Dermis blood vessel endothelial cell (primary cell): ENCODE measurements at places on chromosomes 4 and X.
A peak's percentile ranks its signal among the peaks of the same experiment; 100 is the strongest.

- no peak for DNase-seq
Measured at GRCh38 chr4:39823191-39823590, 125.3 kb downstream of the UBE2K start.

- DNase-seq = no peak
Measured at GRCh38 chr4:83821493-83821892, 285.6 kb downstream of the GPAT3 start.

DNA sequence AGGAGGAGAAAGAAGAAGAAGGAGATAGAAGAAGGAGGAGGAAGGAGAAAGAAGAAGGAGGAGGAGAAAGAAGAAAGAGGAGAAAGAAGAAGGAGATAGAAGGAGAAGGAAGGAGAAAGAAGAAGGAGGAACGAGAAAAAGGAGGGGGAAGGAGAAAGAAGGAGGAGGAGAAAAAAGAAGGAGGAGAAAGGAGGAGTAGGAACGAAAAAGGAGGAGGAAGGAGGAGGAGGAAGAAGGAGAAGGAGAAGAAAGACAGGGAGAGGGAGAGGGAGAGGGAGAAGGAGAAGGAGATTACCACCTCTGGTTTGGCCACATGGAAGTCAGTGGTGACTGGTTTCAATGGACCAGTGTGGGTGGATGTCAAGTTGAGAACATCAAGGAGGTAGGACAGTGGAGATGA is 50.0 kb upstream of the VEGFD start:
- no peak for DNase-seq

GRCh38 chr4:87015416-87015815 is 80.6 kb downstream of the AFF1 start:
- no peak for DNase-seq

- DNase-seq = no peak
Measured at GRCh38 chrX:55143621-55144020, 54.8 kb downstream of the PAGE2 start.

GRCh38 chr4:12586242-12587006 is 897.7 kb downstream of the RAB28 start:
- DNase-seq = no peak

DNA sequence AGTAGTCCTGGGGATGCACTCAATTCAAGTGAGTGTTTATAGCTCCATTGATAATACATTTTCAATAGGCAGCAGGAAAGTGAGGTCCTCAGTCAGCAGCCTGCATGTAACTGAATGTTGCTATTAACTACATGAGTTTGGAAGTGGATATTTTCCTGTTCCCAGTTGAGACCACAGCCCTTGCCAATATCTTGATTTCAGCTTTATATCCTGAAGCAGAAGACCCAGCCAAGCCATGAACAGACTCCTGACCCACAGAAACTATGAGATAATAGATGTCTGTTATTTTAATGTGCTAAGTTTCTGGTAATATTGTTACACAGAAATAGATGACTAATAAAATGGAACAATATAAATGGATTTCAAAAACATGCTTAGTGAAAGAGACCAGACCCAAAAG is 63.7 kb downstream of the VSIG4 start:
- no peak for DNase-seq

GRCh38 chr4:109177096-109177810 is 125.2 kb downstream of the COL25A1 start:
- no peak for DNase-seq

DNA sequence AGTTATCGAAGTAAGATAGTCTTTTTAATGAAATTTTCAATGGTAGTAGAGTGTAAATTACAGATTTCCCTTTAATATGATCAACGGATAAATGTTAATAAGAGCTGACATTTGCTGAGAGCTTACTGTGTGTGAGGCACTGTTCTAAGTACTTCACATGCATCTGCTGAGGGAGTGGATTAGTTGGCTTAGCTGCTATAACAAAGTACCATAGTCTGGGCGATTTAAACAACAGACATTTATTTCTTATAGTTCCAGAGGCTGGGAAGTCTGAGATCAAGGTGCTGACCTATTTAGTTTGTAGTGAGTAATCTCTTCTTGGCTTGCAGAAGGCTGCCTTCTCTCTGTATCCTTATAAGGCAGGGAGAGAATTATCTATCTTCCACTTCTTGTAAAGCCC is 174.3 kb downstream of the CEP135 start:
- DNase-seq = no peak

GRCh38 chr4:90840828-90841227 is 713.6 kb downstream of the CCSER1 start:
- DNase-seq = no peak

DNA sequence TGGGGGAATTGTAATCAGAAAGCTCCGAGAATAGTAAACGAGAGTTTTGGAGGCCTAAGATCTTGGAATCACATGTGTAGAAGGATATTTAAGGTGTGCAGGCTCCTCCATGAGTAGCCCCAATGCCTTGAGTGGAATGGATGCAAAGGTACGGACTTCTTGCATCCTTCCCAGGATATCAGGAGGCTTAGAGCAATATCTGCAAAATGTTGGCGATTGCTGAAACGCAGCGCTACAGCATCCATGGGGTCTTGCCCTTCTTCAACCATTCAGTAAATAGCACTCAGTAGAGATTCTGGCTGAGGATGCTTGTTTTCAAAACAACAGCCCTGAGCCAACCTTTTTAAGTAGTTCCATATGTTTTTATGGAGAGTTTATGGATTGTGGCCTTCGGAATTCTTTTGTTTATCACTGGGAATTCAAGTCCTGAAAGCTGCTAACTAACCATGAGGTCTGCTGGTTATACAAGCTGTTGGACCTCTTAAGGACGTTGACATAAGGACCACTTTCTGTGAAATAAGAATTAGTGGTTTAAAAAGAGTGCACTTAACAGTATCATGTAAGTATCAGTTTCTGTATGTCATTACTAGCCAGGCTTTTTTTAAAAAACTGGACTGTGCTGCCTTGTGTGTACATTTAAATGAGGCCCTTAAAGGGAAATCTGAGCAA is 228.8 kb upstream of the PGRMC2 start:
- DNase-seq = no peak

DNA sequence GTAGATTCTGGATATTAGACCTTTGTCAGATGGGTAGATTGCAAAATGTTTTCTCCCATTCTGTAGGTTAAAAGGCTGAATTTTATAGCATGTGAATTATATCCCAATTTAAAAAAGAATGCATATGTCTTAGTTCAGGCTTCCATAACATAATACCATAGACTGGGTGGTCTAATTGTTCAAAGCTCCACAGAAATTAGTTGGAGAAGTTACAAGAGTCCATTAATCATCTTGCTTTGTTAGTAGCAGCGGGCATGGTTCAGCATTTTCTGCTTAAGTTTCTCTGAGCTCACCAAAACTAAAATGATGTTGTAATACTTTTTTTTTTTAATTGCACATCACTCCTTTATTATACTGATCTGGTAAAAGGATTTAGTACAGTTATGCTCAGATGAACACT is 1.8 kb downstream of the PGAM4 start:
- no peak for DNase-seq

- no peak for DNase-seq
Measured at GRCh38 chr4:139978692-139979091, 175.3 kb downstream of the MAML3 start.

GRCh38 chr4:122764071-122764820 is 31.7 kb downstream of the BBS12 start:
- DNase-seq = peak; percentile 67
